ENCODE measurements at places on chromosomes 6 and 20. TPM values are rescaled to one million over a fixed set of nuclear protein-coding genes. Genes with fewer than 3 reads are reported as not detected.

GRCh38 chr20:60715172-60715571 lies 536.9 kb upstream of the CDH4 start:
- no peak for DNase-seq
- no peak overlapping the region for H3K4me3 ChIP-seq
- peaks cover 2% of the 10 kb centered on the region for H3K27me3 ChIP-seq
- H3K36me3 ChIP-seq, result no peaks in the 10 kb centered on the region

DNA sequence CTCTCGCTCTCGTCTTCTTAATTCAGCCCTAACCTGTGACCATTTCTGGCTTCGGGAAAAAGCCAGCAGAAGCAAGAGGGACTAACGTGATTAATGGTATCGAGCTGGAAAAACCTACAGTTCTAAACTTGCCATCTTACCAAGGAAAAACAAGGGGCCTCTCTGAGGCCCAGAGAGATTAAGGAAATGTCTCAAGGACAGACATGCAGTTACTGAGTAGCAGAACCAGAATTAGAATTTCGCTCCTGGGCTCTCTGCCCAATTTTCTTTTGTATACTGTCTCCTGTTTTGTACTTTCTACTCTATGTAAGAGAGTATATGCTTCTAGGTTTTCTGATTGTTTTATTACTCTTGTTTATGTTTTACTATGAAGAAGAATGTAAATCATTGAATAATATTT lies 67.8 kb upstream of the LTV1 start:
- no peaks in the 10 kb centered on the region for H3K27me3 ChIP-seq
- no peak for DNase-seq
- H3K4me3 ChIP-seq, result no peak overlapping the region

- DNase-seq, result peak; percentile 88
- H3K4me1 ChIP-seq, result no peaks in the 10 kb centered on the region
- peaks cover 4% of the 10 kb centered on the region for H3K27me3 ChIP-seq
- no peaks in the 10 kb centered on the region for H3K36me3 ChIP-seq
- no peak overlapping the region for H3K27ac ChIP-seq
These were observed 4.2 kb downstream of the PRSS16 start for GRCh38 chr6:27251606-27252251.

- peaks cover 9% of the 10 kb centered on the region for H3K36me3 ChIP-seq
- H3K27me3 ChIP-seq, result no peaks in the 10 kb centered on the region
- no peak overlapping the region for H3K27ac ChIP-seq
- peaks cover 12% of the 10 kb centered on the region for H3K4me1 ChIP-seq
- no peak overlapping the region for H3K4me3 ChIP-seq
These were observed 92.5 kb upstream of the AKAP12 start for GRCh38 chr6:151147118-151147832.

DNA sequence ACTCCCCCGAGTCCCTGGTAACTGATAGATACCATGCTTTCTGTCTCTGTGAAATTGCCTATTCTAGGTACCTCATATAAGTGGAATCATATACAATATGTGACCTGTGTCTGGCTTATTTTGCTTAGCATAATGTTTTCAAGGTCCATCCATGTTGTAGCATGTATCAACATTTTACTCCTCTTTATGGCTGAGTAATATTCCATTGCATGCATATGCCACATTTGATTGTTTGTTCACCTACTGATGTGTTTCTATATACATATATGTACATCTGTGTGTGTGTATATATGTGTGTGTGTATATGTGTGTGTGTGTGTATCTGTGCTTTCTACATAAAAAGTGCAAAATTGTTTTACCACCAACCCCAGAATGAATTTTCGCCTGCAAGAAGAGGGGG lies 119.1 kb downstream of the ADAT2 start:
- H3K27me3 ChIP-seq, result no peaks in the 10 kb centered on the region
- no peaks in the 10 kb centered on the region for H3K36me3 ChIP-seq
- no peaks in the 10 kb centered on the region for H3K4me1 ChIP-seq
- no peak for DNase-seq
- H3K4me3 ChIP-seq, result no peak overlapping the region
- H3K27ac ChIP-seq, result no peak overlapping the region

- peaks cover 4% of the 10 kb centered on the region for H3K36me3 ChIP-seq
- peaks cover 42% of the 10 kb centered on the region for H3K4me1 ChIP-seq
- no peak overlapping the region for H3K4me3 ChIP-seq
- no peak for DNase-seq
- peaks cover 4% of the 10 kb centered on the region for H3K27me3 ChIP-seq
These were observed 129.2 kb downstream of the FYN start for GRCh38 chr6:111743862-111744692.

- H3K4me3 ChIP-seq, result no peak overlapping the region
- peak; percentile 14 for DNase-seq
- peaks cover 3% of the 10 kb centered on the region for H3K27me3 ChIP-seq
- H3K27ac ChIP-seq, result peak overlapping the region; percentile 3
- peaks cover 15% of the 10 kb centered on the region for H3K36me3 ChIP-seq
These were observed 237.7 kb downstream of the DLL1 start for GRCh38 chr6:170052991-170053821.

DNA sequence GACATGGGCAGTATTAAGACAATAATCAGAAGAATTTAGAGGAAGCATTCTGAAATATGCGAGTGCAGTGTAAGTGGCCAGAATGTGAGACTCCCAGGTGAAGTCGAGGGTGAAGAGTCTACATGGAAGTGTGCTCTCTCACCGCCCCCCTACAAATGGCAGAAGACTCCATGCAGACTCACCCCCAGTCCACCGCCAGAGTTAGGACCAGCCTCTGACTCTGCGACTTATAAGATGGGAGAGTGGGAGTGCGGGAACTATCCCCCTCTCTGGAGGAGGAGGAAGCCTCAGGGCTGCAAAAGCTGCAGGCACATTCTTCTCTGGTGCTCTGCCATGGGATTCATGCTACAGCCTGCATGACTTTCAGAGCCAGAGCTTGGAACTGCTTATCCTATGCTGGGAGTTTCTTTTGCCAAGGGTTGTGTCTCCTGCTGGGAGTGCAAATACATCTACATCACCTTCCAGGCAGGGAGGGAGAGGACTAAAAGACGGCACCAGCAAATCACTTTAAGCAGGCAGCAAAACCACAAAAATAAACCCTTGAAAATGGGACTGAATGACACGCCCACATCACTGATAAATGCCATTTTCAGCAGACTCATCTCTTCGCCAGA lies 206.7 kb upstream of the SULF2 start:
- peaks cover 8% of the 10 kb centered on the region for H3K36me3 ChIP-seq
- DNase-seq, result no peak
- H3K27me3 ChIP-seq, result peaks cover 1% of the 10 kb centered on the region
- H3K27ac ChIP-seq, result no peak overlapping the region
- no peak overlapping the region for H3K4me3 ChIP-seq

DNA sequence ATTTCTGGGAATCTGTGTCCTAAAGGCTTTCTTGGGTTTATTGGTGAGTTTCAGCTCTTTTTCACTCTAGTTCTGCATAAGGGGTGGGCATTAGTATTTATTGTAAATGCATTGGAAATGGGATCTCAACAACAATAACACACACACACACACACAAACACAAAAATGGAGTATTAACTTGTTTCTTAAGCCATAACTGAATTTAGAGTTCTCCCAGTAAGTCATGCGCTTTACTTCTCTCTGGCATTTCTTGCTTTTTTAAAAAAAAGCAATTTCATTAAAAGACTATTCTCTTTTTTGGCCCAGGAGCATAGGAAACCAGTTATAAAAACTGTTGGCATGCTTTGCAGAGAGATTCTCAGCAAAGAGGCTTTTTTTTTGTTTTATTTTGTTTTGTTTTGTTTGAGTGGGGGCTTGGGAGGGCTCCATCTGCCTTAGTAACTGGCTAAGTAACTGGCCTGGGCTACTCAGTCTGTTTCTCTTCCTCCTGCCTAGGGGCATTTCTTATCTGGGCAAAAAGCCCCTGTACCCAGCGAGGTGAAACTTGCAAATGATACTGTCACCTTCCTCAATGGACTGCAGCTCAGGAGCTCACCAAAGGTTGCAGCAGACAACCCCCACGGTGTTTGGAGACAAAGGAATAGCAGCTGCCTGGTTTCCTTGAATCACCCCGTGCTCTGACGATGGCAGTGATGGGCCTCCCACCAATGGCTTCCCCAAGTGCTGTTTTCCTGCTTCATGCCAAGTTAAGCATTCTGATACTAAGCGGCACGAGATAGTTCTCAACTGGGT lies 128.5 kb downstream of the BCAS1 start:
- H3K4me1 ChIP-seq, result peaks cover 35% of the 10 kb centered on the region
- H3K27ac ChIP-seq, result peak overlapping the region; percentile 70
- H3K36me3 ChIP-seq, result no peaks in the 10 kb centered on the region
- H3K4me3 ChIP-seq, result peak overlapping the region; percentile 39
- no peaks in the 10 kb centered on the region for H3K27me3 ChIP-seq
- DNase-seq, result no peak

GRCh38 chr6:134703206-134703605 lies 246.7 kb downstream of the ALDH8A1 start:
- no peak for DNase-seq
- H3K36me3 ChIP-seq, result no peaks in the 10 kb centered on the region
- no peaks in the 10 kb centered on the region for H3K27me3 ChIP-seq
- no peak overlapping the region for H3K27ac ChIP-seq
- no peak overlapping the region for H3K4me3 ChIP-seq

- H3K27ac ChIP-seq, result no peak overlapping the region
- H3K4me1 ChIP-seq, result no peaks in the 10 kb centered on the region
- DNase-seq, result no peak
- H3K36me3 ChIP-seq, result no peaks in the 10 kb centered on the region
- H3K27me3 ChIP-seq, result peaks cover 2% of the 10 kb centered on the region
- H3K4me3 ChIP-seq, result no peak overlapping the region
These were observed 11.6 kb upstream of the ENPP4 start for GRCh38 chr6:46118157-46118556.

- no peak overlapping the region for H3K27ac ChIP-seq
- H3K4me1 ChIP-seq, result peaks cover 48% of the 10 kb centered on the region
- peaks cover 25% of the 10 kb centered on the region for H3K27me3 ChIP-seq
- DNase-seq, result peak; percentile 22
These were observed 88.2 kb upstream of the MPC1 start for GRCh38 chr6:166470863-166471410.

- DNase-seq, result no peak
- no peak overlapping the region for H3K4me3 ChIP-seq
- H3K27me3 ChIP-seq, result peaks cover 1% of the 10 kb centered on the region
- H3K4me1 ChIP-seq, result peaks cover 2% of the 10 kb centered on the region
These were observed 266.0 kb upstream of the SOX4 start for GRCh38 chr6:21327326-21328112.

DNA sequence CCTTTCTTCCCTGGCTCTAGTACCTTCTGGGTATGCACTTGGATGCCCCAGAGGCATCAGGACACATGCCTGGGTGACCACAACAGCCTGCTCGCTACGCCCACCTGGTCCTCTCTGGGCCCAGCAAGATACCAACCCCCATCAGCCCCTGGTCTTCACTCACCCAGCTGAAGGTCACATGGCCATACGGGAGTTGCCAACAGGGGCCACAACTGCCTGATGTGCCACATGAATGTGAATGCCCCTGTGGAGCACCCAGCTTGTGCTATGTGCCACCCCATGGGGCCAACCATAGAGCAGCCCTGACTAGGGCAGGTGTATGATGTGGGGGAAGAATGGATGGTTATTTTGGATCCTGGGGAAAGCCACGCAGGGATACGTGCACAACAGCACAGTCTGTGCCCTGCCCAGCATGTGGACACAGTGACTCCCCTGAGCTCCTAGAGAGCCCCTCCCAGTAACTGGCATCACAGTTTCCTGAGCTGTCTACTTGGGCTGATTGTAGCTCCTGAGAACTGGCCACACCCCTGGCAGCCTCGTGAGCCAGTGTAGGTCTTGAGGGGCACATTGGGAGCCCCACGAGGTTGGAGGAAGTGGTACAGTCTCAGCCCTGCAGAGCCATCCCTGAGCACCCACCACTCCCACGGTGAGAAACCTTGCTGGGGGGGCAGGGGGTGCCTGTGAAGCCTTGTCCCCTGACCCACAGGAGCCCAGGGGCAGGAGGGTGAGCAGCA lies 10.5 kb upstream of the PCMTD2 start:
- peaks cover 22% of the 10 kb centered on the region for H3K27me3 ChIP-seq
- H3K27ac ChIP-seq, result peak overlapping the region; percentile 38
- peaks cover 12% of the 10 kb centered on the region for H3K36me3 ChIP-seq

- no peaks in the 10 kb centered on the region for H3K36me3 ChIP-seq
- peak within 1 kb of the TSS; percentile 94 for H3K4me3 ChIP-seq
- H3K4me1 ChIP-seq, result peaks cover 2% of the 10 kb centered on the region
- peak within 1 kb of the TSS; percentile 92 for H3K27ac ChIP-seq
- DNase-seq, result peak; percentile 94
These were observed at the start of gene SNAP91 for GRCh38 chr6:83708970-83709747. Gene SNAP91, minus strand, starts transcription at chr6:83709101. Its CDS starts 1,174 bp downstream, at chr6:83707927.

DNA sequence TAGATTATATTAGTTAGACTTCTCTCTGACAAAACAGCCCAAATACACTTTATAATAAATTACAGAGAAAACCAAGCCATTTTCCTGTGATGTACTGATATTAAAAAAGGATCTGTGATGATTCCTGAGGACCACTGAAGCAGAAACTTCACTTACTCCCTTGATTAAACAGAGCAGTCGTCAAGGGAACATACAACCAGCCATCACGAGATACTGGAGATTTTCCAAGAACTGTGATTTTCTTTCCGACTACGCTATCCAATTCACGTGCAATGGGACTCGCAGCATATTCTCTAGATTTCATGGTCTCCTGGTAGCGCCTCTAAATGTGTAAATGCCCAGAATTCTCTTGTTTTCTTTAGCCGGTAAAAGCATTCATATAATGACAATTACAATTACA lies 377.4 kb downstream of the PHF3 start:
- peaks cover 9% of the 10 kb centered on the region for H3K4me1 ChIP-seq
- H3K27me3 ChIP-seq, result no peaks in the 10 kb centered on the region
- no peaks in the 10 kb centered on the region for H3K36me3 ChIP-seq
- H3K27ac ChIP-seq, result no peak overlapping the region

DNA sequence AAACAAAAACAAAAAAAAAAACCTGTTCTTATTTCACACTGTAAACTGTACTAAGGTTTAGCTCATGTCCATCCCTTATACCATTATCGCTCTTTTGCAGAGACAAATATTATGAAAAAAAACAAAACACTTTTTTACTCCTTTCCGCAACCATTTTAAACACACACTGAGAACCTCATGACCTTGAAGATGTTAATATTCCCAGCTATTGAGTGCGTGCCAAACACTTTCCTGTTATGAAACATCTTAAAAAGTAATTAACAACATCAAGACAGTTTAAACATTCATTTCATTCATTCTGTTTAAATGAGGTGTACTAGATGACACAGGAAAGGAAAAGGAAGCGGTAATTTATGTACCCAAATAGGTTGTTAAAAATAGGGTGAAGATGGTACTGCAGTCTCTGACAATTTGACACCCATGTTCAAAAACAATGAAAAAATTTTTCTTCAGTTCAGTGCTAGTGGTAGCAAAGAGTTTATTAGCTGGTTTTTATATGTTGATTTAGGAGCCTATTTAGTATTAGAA lies 3.9 kb upstream of the ARHGAP18 start:
- H3K36me3 ChIP-seq, result no peaks in the 10 kb centered on the region
- no peak overlapping the region for H3K4me3 ChIP-seq
- DNase-seq, result no peak

GRCh38 chr20:25058051-25058846 lies at the start of gene ACSS1:
Gene ACSS1, minus strand, starts transcription at chr20:25058139. Its CDS starts 37 bp downstream, at chr20:25058102.
- no peak within 1 kb of the TSS for H3K27ac ChIP-seq
- H3K4me1 ChIP-seq, result no peaks in the 10 kb centered on the region
- DNase-seq, result no peak
- peaks cover 25% of the 10 kb centered on the region for H3K27me3 ChIP-seq
- peaks cover 10% of the 10 kb centered on the region for H3K36me3 ChIP-seq

The ADGB gene
- total RNA-seq, result not detected

The PGC gene
- total RNA-seq, result not detected

The APOBEC2 gene
- total RNA-seq, result 0.61 TPM

The KHDC1L gene
- total RNA-seq, result 2.2 TPM

The MAS1 gene
- not detected for total RNA-seq

The OOEP gene
- not detected for total RNA-seq

The SLC13A3 gene
- 5.8 TPM for total RNA-seq

The CRNKL1 gene
- 28.7 TPM for total RNA-seq

The FGD2 gene
- not detected for total RNA-seq

The PLCB1 gene
- 37.4 TPM for total RNA-seq

The EPPIN gene
- total RNA-seq, result not detected

The BMP7 gene
- 8.7 TPM for total RNA-seq

The UBR2 gene
- total RNA-seq, result 32.3 TPM

The PPP1R18 gene
- 175 TPM for total RNA-seq

The PCED1A gene
- total RNA-seq, result 41.6 TPM

The GRIK2 gene
- 95.5 TPM for total RNA-seq

The REM1 gene
- 2.8 TPM for total RNA-seq
